Trophoblast cell (in vitro differentiated cells and primary cell): ENCODE measurements at places on chromosomes 3 and 15.

DNA sequence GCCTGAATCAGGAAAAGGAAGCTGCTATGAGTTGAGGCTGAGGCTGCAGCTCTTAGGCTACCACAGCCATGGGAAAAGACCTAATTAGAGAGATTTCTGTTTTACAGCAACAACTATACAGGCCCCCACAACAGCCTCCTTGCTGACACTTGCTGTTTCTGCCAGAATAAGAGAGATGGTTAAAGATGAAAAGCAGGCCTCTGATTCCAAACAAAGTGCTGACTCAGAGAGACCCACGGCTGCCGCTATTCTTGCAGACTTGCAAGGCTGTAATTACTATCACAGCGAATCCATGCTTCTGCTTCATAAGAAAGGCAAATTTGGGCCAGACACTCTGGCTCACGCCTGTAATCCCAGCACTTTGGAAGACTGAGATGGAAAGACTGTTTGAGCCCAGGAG, 41.8 kb downstream of the MCF2L2 start:
- DNase-seq, result no peak

DNA sequence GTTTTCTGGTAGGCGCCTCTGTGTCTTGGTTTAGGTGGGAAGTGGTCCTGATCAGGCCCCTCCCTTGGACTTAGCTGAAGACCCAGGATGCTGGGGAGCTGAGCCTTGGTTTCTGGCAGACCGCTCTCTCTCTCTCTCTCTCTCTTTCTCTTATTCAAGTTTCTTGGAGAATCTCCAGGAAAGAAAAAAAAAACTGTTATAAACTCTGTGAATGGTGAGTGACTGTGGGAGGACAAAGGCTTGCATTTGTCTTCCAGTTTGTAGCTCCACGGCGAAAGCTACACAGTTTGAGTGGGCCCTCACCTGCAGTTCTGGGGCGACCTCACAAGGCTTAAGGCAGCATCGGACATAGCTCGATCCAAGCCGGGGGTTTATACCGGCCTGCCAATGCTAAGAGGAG, 7.5 kb downstream of the DET1 start:
- DNase-seq, result peak; percentile 17

GRCh38 chr3:46677411-46677726, 16.1 kb downstream of the ALS2CL start:
- no peak for DNase-seq

DNA sequence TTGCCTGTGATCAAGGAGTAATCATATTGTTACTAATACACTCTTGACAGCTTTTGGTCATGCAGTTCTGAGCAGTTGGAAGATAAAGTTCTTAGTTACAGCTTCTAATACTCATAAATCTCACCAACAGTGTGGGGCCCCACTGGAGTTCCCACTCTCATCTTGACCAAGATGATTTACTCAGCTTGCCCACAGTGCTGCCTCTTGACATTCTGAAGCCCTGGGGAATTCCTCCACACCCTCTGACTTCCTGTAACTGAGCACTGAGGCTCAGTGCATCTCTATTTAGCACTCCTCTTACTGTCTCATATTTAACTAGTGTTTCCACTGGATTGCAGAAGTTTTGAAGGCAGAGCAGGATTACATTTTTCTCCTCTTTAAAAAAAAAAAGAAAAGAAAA, 1.9 kb upstream of the ARL6IP5 start:
- DNase-seq, result peak; percentile 52

DNA sequence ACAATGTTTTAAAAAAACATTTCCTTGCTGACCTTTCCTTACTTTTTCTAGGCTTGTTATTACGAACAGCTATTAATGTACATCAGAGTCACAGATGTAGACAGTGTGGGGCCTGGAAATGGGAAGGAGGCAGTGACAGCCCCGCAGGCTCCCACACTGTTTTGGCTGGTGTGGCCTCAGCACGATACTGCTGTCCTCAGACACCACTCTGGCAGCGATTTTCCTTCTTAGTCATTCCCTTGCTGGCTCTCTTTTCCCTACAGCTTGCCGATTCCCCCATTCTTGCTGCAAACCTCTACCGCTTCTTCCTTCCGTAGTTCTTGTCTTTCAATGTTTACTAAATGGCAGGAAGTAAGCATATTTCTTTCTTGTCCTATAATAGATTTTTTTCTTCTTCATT, 113.1 kb downstream of the ABI3BP start:
- no peak for DNase-seq

DNA sequence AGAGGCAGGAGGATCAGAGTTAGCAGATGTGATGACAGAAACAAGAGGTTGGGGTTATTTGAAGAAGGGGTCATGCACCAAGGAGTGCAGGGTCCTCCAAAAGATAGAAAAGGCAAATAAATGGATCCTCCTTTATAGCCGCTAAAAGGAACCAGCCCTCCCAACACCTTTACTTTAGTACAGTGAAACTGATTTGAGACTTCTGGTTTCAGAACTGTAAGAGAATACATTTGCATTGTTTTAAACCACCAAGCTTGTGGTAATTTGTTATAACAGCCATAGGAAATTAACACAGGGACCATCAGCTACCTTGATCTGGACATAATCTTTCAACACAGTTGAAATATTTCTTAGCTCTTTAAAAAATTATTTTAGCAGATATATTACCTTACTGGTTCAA, 166.6 kb downstream of the TIGIT start:
- DNase-seq, result no peak

DNA sequence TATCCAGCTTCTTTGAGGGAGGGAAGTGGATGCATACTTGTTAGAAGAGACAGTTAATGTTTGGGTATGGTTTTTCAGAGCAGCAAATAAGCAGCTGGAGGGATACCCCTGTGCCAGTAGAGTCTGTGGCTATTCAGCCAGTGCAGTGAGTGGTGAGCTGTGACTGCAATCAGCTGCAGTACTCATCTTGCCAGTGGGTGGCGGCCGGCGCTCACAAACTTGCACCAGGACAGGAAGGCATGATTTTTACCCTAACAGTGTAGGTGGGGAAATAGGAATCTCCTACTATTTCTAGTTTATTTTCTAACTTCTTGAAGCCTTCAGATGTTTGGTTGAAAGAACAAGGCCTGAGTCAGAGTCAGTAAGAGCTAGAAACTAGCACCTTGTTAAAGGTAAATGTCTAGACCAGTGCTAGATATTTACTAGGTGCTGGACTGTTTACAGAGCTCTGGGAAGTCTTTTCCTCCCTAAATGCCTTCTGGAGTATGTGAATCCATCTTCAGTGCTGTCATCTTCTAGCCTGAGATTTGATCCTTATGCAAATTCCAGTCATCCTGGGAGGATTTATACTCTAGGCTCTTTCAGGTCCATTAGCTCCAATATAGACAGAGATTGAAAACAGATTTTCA, 23.6 kb downstream of the TIMP4 start:
- peak; percentile 73 for DNase-seq
